ENCODE measurements at places on chromosomes 5 and 9.

DNA sequence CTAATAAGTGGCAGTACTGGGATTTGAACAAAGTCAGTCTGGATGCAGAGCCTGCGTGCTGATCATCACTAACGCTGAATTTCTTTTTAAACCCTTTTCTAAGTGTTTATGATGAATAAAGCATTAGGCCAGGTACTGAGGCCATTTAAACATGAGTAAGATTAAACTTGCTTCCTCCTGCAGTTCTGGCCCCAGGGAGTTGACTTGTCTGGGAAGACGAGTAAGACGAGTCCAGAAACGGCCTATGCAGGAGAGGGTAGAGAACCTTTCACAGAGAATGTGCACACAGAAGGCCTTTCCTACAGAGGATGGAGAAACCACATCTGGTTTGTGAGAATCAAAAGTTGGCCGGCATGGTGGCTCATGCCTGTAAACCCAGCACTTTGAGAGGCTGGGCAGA is 42.9 kb downstream of the SPRY4 start:
- DNase-seq = no peak

GRCh38 chr5:150641006-150641570 is 628 bp downstream of the SYNPO start:
- DNase-seq = no peak

DNA sequence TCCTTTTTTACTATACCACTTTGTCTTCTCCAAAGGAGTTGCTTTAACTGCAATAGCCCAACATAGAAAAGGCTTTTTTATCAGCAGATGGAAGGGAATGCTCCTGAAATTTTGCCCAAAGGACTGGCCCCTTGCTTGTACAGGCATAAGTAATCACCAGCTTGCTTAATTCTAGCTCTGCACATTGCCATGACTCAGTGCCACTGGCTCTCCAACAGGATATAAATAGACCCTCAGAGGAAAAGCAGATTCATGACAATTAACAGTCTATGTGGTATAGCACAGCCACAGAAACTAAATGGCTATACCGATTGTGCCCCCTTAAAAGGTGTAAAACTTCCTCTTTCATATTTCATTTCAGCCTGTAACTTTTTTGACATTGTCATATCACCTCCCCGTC is 227.0 kb downstream of the ZNF608 start:
- no peak for DNase-seq

GRCh38 chr5:74619308-74619707 is 21.2 kb downstream of the ENC1 start:
- DNase-seq = no peak

DNA sequence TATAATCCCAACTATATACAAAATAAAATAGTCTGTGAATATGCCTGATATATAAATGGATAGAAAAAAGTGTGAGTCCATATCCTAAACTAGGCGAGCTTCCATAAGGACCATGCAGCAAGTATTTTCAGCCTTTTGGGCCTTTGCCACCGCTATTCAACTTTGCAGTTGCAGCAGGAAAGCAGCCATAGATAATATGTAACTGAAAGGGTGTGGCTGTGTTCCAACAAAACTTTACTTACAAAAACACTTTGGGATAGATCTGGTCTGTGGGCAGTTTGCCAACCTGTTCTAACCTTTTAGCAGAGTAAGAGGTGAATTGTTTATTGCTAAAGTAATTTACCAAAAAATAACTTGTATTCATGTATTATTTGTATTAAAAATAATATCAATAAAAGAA is 127.8 kb upstream of the GPR151 start:
- DNase-seq = no peak

- no peak for DNase-seq
Observed at GRCh38 chr5:11528720-11529119, 375.5 kb downstream of the CTNND2 start.

DNA sequence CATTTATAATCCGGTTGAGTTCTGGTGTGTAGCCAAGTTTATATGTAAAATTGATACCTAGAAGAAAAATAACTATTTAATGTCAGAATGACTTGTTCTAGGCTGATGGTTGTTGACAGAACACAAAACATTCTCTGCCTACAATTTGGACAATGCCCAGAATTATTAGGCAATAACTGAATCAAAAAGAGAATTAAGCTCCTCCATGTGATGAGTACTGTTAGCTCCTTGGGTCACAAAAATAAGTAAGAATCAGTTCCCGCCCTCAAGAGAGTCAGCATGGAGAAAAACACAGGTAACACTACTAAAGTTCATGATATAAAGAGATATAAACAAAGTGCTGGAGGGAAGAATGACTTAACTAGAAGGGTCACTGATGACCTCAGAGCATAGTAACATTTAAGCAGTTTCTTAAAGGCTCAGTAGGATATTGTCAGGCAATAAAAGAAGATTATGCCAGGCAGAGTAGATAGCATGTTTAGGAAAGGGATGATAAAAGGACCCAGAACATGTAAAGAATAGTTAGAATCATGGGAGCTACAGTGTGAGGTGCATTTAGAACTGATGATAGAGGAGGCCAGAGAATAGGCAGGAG is 200.5 kb upstream of the ACTBL2 start:
- no peak for DNase-seq

GRCh38 chr9:33619666-33620404 is 95.8 kb downstream of the ANKRD18B start:
- DNase-seq = no peak

DNA sequence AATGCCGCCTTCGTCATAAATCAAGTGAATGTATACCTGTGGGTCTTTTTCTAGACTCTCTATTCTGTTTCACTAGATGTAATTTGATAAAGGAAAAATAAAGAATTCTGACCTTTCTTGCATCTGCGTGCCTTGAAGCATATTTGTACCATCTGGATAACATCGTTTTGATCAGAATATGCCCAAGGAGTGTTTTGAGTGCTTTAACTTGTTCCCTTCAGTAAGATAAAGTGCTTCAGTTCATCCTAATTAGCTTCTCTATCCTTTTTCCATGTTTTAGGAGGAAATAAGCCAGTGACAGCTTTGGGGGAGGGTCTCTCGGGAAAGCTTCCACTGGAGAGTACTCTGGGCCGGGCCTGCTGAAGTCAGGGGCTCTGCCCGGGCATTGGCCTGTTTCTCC is 113.5 kb upstream of the DAP start:
- DNase-seq = no peak

- no peak for DNase-seq
Observed at GRCh38 chr5:17325770-17326599, 108.6 kb downstream of the BASP1 start.

- DNase-seq = no peak
Observed at GRCh38 chr5:54217826-54218503, 92.4 kb downstream of the ARL15 start.

DNA sequence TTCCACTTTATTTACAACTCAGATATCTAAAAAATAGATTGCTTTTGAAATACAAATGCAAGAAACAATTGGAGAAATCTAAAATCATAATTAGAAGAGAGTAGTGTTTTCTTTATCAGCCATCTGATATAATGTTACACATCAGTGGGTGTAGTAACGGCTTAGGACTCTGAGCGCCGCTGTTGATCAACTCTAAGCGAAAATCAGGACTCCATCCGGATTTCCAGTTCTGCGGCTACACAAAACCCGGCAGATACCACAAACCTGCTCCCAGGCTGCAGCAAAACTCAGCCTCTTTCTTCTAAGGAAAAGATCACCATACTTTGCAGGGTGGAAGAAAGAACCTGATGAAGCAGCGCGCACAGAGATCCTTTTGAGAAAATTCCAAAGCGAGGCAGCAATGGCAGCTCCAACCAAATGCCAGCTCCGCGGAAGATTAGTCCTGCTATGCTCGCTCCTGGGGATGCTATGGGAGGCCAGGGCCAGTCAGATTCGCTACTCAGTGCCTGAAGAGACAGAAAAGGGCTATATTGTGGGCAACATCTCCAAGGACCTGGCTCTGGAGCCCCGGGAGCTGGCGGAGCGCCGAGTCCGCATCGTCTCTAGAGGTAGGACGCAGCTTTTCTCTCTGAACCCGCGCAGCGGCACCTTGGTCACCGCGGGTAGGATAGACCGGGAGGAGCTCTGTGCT is at the start of gene PCDHGA9:
Gene PCDHGA9 (plus strand): TSS at position 226 of the 691 bp plus-strand sequence. CDS start 175 bp downstream, at position 401.
- DNase-seq = no peak

- DNase-seq = no peak
Observed at GRCh38 chr9:98403715-98404114, 148.3 kb upstream of the TBC1D2 start.

DNA sequence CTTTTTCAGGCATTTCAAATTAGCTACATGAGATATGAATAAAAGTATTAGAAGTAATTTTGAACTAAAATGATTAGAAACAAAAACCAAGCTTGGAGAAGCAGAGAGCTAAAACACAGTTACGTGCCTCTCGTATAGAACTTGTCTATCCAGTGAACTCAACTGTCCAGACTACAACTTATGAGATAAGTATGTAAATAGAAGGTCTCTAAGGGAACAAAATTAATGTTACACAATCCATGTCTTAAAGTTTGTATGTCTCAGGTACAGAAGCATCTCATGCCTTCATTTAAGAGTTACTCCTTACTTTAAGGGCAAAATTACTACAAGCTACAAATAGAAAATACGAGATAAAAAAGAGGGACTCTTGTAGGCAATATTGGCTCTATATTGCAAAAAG is 316.8 kb downstream of the CETN3 start:
- no peak for DNase-seq
